Activated T-cell treated with anti-CD3 and anti-CD28 coated beads, Interleukin-2, amount 50 U/mL, for 1 hour (primary cell): ENCODE measurements at places on chromosomes 5 and 9.

GRCh38 chr5:74613283-74613682 is 27.2 kb downstream of the ENC1 start:
- DNase-seq, result no peak

DNA sequence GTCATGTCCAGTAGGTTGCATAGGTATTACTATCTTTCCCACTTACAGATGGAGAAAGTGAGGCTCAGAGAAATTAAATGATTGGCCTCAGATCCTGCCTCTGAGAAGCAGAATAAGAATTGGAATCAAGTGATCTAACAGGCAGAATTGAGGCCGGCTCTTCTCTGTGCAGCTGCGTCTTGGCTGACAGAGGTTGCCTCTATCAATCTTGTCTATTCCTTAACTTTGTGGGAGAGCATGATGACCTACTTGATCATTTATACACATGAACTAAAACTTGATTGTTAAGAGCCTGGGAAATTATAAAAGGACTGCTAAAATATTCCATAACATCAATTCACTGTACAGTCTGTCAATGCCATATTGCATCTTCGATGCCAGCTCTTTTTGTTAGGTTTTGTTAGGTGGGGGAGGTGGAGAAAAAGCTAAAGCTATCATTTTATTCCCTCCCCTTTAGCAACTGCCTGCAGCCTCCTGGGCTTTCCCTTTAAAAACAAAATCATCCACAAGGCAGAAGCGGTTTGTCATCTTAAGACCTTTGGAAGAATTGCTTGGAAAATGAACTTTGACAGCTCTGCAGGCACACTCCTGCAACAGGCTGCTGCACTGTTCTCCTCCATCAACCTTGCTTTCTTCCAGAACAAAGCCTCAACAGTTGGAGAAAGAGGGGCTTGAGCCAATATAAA is 247.4 kb downstream of the SMARCA2 start:
- no peak for DNase-seq

- no peak for DNase-seq
These were observed 159.4 kb downstream of the CEMIP2 start for GRCh38 chr9:71608825-71609447.

DNA sequence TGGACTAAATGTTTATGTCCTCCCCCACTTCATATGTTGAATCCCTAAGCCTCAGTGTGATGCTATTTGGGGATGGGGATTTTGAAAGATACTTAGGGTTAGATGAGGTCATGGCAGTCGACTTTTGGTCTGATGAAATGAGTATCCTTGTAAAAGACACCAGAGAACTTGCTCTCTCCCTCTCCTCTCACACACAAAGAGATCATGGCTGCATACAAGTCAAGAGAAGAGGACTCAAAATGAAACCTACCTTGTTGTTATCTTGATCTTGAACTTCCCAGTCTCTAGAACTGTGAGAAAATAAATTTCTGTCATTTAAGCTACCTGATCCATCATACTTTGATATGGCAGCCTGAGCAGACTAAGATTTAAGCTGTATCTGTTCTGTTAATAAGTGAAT is 144.0 kb upstream of the HAPLN1 start:
- DNase-seq, result no peak

DNA sequence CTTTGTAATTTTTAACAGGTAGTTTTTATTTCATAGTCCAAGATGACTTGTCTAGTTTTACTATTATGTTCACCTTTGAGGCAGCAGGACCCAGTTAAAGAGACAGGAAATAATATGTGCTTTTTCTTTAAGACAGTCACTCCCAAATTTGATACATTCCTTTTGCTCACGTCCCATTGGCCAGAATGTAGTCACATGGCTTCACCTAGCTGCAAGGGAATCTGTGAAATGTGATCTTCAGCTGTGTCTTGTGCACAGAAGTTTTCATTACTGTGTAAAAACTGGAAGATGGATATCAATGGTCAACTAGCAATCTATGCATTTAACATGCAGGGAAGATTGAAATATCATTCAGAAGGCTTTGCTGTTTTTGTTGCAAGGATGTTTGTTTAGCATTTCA is 41.1 kb downstream of the XRCC4 start:
- DNase-seq, result no peak

DNA sequence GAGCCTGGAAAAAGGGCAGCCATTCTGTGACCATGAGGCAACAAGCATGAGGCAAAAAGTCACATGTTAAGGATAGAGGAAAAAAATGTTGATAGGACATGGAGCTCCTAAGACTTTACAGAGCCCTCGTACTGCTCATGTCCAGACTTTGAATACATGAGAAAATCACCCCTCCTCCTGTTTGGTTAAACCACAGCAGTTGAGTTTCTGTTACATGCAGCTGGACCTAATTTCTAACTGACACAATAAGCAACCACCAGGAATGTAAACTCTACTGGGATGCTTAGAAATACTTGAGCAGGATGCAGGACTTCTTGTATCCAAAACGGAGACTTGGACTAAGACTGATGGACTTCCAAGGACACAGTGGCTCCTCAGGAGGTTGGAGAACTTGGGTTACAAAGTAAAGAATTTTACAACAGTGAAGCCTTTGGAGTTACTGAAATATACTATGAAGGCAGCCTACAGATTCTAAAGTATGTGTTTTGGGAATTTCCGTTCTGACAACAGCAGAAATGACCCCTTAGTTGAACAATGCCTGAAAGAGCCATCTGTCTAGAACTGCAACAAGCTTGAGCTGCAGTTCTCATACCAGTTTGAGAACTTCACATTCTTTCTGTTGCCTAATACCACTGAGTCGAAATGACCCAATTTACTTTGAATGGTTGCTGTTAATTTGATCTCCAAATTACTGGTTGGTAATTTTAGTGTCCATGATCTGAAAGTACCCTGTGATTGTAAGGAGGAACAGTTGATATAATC is 268.9 kb downstream of the PIK3R1 start:
- DNase-seq, result no peak

DNA sequence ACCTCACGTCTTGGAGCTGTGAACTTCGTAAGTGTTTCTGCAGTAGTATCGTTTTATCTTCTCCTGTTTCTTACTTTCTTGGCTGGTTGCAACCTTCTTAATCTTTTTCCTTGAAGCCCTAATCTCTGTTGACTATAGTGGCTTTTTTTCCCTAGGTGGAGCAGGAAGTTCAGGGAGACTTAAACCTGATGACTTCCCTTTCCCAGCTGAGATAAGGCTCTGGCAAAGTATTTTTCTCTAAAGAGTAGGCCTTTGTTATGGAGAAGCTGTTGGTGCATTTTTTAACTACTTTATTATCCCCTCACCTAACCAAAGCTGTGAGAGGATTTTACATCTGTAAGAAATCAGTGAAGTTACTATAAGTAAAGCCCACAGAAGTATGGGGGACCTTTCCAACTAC is 723.1 kb upstream of the RIOK2 start:
- no peak for DNase-seq

GRCh38 chr5:98839469-98840383 is 66.3 kb downstream of the RGMB start:
- no peak for DNase-seq

DNA sequence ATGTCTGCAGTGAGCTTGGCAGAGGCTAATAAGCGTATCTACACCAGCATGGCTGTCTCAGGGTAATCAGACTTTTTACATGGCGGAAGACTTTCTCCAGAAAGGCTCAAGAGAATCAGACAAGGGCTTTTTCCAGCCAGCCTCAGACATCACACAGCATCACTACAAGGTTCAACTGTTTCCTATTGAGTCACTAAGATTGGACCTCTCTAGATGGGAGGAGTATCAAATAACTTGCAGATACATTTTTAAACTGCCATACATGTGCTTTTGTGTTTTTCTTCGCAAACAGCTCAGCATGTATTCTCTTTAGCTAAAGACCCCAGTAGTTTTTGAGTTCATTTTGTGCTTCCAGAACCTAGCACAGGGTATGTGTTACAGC is 22.9 kb upstream of the PIK3R1 start:
- no peak for DNase-seq

DNA sequence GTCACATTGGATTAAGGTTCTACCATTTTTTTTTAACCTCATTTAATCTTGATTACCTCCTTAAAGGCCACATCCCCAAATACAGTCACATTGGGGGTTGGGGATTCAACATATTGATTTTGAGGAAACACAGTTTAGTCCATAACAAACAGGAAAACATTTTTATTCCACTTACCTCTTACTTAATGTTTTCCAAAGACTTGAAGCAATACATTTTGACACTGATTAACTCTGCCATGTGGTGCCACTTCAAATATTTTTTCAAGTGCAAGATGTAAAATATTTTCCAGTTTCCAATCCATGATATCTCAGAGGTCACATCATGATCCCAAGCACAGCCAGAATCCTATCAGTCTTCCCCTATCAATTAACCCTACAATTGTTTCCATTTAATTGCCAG is 548.0 kb downstream of the CSNK1G3 start:
- DNase-seq, result no peak
